ENCODE measurements at places on chromosomes 12 and 14.
A peak's percentile ranks its signal among the peaks of the same experiment; 100 is the strongest.

DNA sequence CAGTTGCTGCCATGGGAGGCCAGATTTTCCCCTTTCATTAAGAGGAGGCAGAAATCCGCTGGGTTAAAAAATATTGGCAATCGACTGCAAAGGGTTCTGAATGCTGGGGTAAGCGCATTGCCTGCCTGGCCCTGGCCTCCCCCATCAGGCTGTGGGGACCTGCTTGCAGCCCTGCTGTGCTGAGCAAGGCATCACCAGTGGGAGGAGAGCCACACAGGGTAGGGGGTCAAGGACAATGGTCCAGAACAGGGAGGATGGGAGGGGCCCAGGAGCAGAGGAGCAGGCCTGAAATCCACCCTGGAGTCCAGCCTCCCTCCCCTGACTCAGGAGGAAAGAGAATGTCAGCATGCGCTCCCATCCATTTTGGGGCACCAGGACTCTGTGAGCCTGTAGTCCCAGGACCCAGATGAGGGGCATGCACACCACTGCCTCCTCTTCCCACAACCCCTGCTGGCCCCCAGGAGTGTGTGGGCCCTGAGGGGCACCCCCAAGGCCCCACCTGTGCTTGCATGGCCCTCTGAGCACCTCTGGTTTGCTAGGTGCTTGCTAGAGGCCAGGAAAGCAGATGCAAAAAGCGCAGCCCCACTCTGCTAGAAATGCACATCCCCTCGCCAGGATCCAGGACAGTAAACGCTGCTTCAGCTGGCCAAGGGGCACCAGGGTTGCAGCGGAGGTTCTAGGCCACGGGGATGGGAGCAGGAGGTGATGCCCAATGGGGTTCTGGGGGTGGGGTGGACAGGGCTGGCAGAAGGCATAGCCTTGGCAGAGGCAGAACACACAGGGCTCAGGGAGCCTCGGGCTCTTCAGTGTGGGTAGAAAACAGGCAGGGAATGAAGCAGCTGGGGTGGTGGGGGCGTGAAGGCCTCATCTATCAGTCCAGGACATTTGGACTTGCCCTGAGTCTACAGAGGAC lies 14.6 kb downstream of the TESC start:
- no peaks in the 10 kb centered on the region for H3K27me3 ChIP-seq
- H3K36me3 ChIP-seq, result no peaks in the 10 kb centered on the region
- no peak overlapping the region for H3K27ac ChIP-seq
- no peak overlapping the region for H3K4me3 ChIP-seq
- H3K4me1 ChIP-seq, result peaks cover 4% of the 10 kb centered on the region
- no peak for DNase-seq

- H3K27ac ChIP-seq, result no peak overlapping the region
- H3K4me1 ChIP-seq, result peaks cover 5% of the 10 kb centered on the region
- no peaks in the 10 kb centered on the region for H3K36me3 ChIP-seq
- no peak for DNase-seq
These were observed 3.9 kb downstream of the KRT2 start for GRCh38 chr12:52648012-52648550.

- peak overlapping the region; percentile 3 for H3K27ac ChIP-seq
- no peaks in the 10 kb centered on the region for H3K27me3 ChIP-seq
- peaks cover 27% of the 10 kb centered on the region for H3K36me3 ChIP-seq
- H3K4me1 ChIP-seq, result peaks cover 47% of the 10 kb centered on the region
These were observed 14.4 kb downstream of the FGD6 start for GRCh38 chr12:95202691-95203486.

GRCh38 chr12:6425590-6426531 lies 18.9 kb upstream of the CD27 start:
- H3K4me1 ChIP-seq, result peaks cover 8% of the 10 kb centered on the region
- H3K4me3 ChIP-seq, result no peak overlapping the region
- H3K27ac ChIP-seq, result peak overlapping the region; percentile 86
- DNase-seq, result peak; percentile 62

GRCh38 chr14:97640031-97640430 lies 842.8 kb downstream of the VRK1 start:
- H3K4me1 ChIP-seq, result peaks cover 35% of the 10 kb centered on the region
- H3K36me3 ChIP-seq, result no peaks in the 10 kb centered on the region
- peaks cover 8% of the 10 kb centered on the region for H3K27me3 ChIP-seq
- DNase-seq, result no peak

GRCh38 chr12:93106910-93107309 lies 177.8 kb upstream of the EEA1 start:
- H3K27ac ChIP-seq, result no peak overlapping the region
- peaks cover 29% of the 10 kb centered on the region for H3K4me1 ChIP-seq
- H3K36me3 ChIP-seq, result no peaks in the 10 kb centered on the region
- no peaks in the 10 kb centered on the region for H3K27me3 ChIP-seq
- DNase-seq, result no peak
- no peak overlapping the region for H3K4me3 ChIP-seq

All from type B pancreatic cell (in vitro differentiated cells).